Esophagus mucosa (tissue), 1 donor: ENCODE measurements at places on chromosomes 11 and 22. TPM values are rescaled to one million over a fixed set of nuclear protein-coding genes. Genes with fewer than 3 reads are reported as not detected.
A peak's percentile ranks its signal among the peaks of the same experiment; 100 is the strongest.

GRCh38 chr11:10982704-10983510 is 125.1 kb upstream of the ZBED5 start:
- peak; percentile 85 for ATAC-seq

DNA sequence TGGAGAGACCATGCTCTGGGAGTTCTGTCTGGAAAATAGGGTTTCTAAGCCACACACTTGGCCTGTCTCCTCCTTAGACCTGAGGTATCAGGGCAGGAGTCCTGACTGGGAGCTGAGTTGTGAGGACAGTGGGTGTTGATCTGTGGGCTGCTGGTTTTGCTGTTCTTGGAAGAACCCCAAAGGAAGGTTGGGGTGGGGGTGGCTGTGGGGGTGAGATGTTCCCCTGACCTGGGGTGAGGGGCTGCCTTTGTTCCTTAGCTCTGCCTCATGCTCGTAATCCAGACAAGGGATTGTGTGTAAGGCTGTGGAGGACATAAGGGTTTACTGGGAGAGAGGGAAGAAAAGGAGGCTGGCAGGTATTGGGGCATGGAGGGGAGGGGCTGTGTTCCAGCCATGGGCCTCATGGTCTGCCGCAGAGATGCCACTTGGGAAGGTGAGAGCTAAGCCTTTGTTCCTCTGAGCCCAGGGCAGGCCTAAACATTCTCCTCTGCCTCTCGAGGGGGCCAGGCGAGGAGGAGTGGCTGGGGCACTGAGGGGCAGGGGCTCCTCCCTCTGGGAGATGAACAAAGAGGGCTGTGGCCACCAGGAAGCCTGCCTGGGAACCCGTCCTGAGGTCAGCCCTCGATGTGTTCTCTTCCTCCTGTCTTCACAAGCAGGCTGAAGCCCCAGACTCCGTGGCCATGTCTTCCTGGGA is 4.4 kb downstream of the OTOG start:
- no peak for ATAC-seq

DNA sequence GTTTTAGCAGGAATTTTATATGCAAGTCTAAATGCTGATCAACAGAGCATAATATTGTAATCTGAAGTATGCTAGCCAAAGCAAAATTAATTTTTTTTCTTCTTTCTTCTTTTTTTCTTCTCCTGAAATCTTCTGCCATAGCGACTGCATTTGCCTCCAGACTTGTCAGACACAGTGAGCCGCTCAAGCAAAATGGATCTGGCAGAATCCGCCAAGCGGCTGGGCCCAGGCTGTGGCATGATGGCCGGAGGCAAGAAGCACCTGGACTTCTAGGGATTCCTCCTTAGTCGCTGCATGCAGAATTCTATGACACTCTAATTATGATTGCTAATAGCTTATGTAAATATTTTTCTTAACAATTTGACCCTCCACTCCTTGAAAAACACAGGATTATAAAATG is 27.9 kb downstream of the PAX6 start:
- ATAC-seq: no peak

DNA sequence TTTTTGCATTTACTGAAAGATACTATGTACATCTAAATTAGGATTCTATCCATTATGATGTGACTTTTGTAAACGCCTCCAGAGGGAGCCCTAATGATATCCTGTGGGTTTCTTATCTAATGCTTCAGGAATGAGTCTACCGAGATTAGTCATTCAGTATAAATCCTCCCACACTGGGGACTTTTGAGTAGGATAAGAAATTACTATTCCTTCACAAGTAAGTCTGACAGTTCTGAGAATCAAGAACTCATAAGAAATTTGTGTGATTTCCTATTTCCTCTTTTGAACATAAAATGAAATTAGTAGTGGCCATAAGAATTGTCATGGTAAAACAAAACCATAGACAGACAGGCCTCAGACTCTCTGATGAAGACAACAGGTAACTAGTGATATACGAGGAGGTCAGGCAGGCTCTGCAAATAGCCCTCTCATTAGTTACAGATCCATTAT is 10.0 kb upstream of the OR5M1 start:
- ATAC-seq: peak; percentile 53

The RASGRP2 gene
- 1.1 TPM for total RNA-seq

The MS4A4E gene
- total RNA-seq: 0.64 TPM

The TNNI2 gene
- 4.4 TPM for total RNA-seq

The RGL4 gene
- not detected for total RNA-seq
